Right renal pelvis (tissue), 4 donors: ENCODE measurements at places on chromosomes 4 and X.

GRCh38 chr4:87046121-87046551 lies 111.3 kb downstream of the AFF1 start:
- no peak for DNase-seq

DNA sequence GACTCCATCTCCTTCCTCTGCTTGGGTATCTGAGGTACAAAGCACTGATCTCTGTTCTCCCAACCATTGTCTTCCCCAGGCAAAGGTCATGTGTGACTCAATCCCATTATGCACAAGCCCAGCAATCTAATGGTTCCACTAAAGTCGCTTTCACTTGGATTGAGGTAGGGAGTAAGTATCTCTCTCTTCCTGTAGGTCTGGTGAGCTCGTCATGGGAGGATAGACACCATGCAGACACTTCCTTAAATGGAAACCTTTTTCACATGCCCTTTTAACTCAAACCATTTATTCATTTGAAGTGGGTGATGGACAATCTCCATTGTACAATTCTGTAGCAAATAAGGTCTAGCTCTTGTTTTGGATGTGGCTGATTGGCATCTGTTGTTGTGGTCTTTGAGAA lies 245.2 kb upstream of the CLNK start:
- DNase-seq: no peak

- DNase-seq: no peak
Observed at GRCh38 chr4:173499658-173500535, 30.1 kb downstream of the HAND2 start.

GRCh38 chr4:25585901-25586523 lies 69.6 kb upstream of the SLC34A2 start:
- DNase-seq: no peak

DNA sequence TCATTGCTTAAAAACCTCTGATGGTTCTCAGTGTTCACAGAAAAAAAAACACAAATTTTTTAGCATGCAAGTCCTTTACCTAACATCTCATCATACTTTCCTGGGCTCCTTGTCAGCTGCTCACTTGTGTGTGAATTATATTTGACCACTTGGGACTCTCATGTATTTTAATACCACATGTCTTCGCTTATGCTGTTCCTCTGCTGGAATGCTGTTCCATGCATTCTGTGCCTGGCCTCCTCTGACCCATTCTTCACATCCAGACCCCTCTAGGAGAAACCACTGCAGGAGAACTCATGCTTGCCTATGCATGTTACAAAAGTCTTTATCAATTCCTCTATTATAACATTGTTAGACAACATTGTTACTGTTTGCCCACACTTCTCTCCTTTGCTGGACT lies 157.6 kb downstream of the PDGFRA start:
- DNase-seq: no peak
